ENCODE measurements at places on chromosomes 2 and 18. TPM values are rescaled to one million over a fixed set of nuclear protein-coding genes. Genes with fewer than 3 reads are reported as not detected.

Gene CXCR4
- under 0.01 TPM for total RNA-seq

Gene HJURP
- 0.26 TPM for total RNA-seq

Gene ANKRD62
- not detected for total RNA-seq

Gene RAX
- total RNA-seq = not detected

Gene SPP2
- 0.16 TPM for total RNA-seq

Gene SMIM21
- total RNA-seq = not detected

Gene PAX8
- 0.43 TPM for total RNA-seq
